Cortex of kidney (tissue), 1 donor: ENCODE measurements at places on chromosomes 7 and 10.

- no peak for DNase-seq
Observed at GRCh38 chr7:24800667-24801066, 43.4 kb upstream of the GSDME start.

DNA sequence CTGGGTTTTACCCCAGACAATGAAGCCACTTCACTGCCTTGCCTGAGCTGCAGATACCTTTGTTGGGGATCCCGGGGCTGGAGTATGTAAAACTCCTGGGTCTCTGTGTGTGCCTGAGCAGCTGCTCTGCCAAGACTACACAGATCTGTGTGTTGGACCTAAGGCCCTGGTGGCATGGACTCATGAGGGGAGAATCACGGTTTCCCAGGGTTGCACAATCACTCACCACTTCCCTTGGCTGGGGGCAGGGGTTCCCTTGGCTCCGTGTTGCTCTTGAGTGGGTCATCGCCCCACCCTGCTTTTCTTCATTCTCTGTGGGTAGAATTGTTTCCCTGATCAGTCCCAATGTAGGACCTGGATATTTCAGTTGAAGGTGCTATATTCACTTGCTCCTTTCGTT lies 13.9 kb upstream of the TBATA start:
- no peak for DNase-seq

- DNase-seq: no peak
Observed at GRCh38 chr7:43782768-43783555, 24.5 kb downstream of the BLVRA start.

- no peak for DNase-seq
Observed at GRCh38 chr10:6711881-6712280, 131.8 kb upstream of the PRKCQ start.

GRCh38 chr10:27373566-27374160 lies 130.4 kb upstream of the RAB18 start:
- DNase-seq: no peak

DNA sequence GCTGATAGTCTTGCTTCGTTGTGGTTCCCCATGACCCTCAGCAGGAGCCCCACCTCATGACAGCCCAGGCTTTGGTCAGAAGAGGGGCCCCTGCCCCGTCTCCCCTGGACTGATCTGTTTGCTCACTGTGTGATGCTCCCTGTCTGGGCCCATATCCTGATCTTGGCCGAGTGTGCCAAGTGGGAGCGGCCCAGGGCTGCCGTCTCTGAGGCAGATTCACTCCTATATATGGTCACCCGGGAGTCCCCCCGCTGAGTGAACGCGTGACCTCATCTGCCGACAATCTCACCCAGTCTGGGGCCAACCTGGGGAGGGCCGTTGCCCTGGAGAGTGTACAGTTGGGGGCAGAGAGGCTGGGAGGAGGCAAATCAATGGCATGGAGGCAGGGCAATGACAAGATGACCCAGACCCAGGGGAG lies 34.5 kb downstream of the PPIF start:
- DNase-seq: no peak

DNA sequence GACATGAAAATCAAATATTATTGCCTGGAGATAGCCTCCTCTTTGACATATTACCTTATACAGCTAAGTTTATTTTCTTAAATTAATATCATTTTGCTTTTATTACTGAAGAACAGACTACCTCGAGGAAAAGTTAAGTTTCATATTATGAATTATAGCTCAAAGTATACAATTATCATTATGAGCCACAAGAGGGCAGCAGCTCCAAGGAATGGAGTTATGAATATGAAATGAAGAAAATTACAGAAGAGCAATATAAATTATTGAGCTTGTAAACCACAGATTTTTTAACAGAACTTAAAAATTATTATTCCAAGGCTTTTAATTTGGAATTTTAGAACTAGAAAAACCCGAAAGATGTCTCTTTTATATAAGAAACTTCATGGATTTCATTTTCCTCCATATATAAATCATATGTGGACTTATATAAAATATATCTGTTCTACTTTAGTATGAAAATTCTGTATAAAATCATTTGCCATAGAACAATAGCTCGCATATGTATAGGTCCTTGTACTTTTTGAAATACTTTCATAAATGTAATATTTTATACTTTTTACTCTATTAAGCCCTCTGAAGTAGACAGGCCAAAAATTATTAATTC lies 40.1 kb downstream of the IQUB start:
- DNase-seq: no peak

DNA sequence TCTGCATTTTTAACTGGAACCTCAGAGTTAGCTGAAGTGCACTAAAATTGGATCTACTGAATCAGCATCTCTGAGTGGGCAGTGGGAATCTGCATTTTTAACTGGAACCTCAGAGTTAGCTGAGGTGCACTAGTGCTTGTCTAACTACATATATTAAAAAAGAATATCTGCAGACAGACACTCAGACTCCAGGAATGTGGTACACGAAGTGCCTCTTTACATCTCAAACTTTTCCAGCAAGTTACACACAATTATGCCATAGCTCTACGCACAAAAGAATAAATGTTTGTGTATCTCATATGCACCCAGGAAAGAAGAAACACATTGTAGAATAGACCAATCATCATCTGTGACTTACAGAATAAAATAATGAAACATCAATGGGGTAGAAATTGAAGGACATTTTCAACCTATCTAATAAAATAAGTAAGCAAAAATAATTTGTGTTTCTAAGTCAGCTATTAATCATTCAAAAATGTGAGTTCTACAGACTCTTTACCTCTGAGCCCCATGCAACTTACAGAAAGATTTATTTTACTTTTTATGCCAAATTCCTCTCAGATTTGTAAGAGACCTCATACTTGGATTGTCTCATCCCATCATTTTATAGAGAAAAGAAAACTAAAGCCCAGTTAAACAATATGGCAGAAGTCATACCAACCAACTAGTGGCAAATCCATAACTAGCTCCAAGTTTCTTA lies 28.3 kb downstream of the PPP1R3A start:
- DNase-seq: no peak

DNA sequence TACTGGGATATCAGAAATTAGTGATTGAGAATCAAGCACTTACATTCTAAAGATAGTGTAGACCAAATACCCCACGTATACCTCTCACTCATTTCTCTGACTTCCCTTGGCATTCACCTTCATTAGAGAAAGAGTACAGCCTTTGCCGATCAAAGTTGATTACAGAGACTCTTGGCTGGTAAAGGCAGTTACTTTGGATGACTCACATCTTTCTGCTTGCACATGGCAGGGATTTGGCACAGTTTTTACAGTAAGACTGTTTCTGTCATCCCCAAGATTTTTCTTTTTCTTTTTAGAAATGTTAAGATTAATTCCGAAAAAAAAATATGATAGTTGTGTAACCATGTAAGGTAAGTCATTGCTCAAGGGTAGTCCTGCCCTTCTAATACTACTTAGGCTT lies 143.0 kb downstream of the TSPAN12 start:
- no peak for DNase-seq

GRCh38 chr10:61390851-61391250 lies 62.3 kb downstream of the TMEM26 start:
- DNase-seq: no peak

GRCh38 chr7:41825927-41826480 lies 123.1 kb upstream of the INHBA start:
- DNase-seq: no peak

DNA sequence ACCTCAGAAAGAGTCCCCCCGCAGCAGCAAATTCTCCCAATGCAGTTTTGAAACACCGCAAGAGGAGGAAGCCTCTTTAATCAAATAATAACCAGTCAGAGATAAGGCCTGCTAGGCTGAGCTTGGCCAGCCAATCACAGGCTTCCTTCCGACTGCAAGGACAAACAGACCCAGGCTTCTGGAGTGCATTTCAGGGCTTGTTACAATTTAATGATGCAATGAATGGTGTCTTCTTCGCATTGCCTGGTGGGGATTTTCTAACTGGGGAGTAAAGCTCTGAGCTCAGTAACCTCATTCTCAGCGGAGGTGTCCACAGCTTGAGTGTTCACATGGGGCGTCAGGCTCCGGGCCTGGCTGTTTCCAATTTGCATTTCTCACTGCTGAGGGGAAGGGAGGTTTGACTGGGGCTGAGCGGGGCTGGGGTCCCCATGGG lies 31.8 kb upstream of the GPAM start:
- DNase-seq: no peak

DNA sequence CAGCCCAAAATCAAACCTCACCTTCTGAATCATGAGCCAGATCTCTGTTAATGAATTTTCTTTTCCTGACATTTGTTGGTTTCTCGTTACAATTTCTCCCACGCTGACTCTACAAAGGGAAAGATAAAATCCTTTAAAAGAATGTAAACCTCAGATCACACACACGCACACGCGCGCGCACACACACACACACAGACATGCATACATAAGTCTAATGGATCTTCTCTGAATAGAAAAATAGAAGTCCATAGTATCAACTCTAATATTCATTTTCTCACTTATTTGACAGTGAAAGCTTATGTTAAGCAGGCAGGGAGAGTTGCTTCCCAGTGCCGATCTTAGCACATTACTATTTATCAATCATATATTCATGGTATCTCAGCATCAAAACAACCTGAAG lies 1.4 kb downstream of the ETV1 start:
- DNase-seq: no peak

GRCh38 chr10:26566525-26567350 lies 128.6 kb downstream of the APBB1IP start:
- no peak for DNase-seq

DNA sequence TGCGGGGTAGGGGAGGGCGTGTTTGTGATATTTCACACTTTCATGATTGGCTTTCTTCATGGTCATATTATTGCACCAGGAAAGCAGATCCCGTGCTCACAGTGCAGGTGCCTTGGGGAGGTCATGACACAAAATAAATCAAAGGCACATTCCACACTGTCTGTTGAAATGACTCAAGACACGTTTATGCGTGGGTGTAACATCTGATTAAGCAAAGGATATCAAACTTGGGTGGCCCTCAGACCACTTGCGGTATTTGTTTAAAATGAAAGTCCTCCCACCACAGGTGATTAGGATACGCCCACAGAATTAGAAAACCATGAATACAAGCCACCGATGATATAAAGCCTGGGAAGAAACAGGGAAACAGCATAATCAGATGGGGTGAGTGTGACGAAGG lies 51.1 kb downstream of the SVIL start:
- DNase-seq: no peak

GRCh38 chr7:74598558-74598957 lies 59.0 kb upstream of the GTF2I start:
- no peak for DNase-seq

GRCh38 chr7:28490831-28491230 lies 78.5 kb downstream of the CREB5 start:
- no peak for DNase-seq

DNA sequence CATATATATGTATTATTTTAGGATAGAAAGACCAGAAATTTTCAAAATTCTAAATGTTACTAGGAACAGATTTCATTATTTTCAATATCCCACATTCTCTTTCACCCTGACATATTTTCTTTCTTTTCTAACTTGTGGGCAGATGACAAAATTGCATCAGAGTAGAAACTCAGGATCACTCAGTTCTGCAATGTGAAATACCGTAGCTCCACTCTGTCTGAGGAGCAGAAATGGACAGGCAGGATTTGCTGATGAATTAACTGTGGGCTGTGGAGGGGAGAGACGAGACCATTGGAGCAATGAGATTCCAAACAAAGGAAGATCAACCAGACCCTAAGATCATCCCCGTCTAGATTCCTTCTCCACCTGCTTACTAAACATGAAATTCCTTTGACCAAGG lies 37.0 kb upstream of the SVOPL start:
- no peak for DNase-seq

DNA sequence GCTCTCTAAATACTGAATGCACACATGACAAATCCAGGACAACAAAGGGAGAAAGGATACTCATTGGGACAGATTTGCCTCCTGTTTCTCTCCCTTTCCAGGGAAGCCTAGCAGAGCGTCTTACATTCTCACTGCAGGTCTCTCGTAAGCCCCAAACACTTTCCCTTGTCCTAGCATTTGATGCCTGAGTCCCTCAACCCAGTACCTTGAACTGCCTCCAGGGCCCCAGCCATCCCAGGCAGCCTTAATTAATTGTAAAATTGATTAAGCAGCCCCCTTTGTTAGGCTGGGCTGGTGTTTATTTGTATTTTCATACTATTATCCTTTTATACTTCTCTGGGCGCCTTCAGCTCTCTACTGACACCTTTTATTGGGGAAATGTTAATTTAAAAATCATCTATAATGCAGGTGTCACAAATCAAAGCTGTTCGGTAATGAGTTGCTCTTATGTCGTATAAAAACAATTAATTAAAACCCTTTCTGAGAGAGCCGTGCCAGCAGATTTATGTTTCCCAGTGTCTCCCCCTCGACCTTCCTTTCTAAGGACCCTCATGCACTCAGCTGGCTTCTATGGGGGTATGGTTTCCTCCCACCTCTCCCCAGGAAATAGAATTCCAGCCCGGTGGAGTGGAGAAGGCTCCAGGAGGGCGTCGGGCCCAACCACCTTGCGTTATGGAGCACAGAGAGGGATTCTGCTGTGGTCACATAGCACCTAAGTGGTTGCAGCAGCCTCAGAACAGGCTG lies 243.8 kb downstream of the RPS24 start:
- no peak for DNase-seq

DNA sequence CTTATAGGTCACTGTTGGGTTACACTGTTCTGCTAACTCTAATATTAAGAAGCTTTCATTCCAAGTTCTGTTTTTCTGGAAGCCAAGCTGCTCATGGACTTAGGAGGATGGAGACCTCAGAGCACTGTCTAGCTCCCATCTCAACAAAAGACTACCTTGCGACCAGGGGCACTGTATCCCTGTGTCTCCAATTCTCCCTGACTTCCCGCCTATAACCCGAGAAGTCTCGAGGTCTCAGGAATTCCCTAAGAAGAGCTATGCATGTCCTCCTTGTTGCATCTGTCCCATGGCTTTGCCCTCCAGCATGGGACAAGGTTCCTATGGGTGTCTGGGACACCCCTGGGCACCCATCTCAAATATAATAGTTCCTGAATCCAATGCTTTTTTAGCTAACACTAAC lies 31.2 kb downstream of the BTBD16 start:
- no peak for DNase-seq

- no peak for DNase-seq
Observed at GRCh38 chr7:94344826-94345225, 49.9 kb upstream of the COL1A2 start.

DNA sequence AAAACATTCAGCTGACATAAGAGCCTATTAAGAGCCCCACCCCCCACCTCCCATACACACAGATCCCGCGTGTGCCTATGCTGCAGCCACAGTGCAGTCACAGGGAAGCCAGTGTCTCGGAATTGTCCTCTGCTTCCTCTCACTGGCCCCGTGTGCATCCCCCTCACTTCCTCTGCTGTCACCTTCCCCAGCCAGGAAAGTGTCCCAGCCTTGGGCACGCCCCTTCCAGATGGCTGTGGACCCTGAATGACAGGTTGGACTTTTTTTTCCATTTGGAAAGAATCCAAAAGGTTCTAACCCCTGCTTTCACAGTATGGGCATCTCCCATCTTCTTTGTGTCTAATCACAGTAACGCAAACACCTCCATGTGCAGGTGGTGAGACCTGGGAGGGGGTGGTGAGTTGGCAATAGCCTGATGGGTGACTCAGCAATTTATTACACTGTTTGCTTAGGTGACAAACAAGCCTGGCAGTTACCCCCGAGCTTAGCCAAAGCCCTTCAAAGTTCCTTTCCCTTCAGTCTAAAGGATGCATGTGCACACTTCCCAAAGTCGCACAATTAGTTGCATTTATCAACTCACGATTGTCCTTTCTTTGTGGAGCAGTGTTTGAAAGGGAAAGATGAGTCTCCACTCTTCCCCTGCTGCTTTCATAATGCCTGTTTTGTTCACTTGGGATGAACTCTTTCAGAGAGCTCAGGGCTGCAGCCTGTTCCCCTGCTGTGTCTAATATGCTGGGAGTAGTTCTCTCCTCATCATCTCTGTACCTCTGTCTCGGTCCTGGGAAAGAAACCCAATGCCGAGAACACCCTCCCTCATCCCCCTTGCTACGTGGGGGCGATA lies 67.5 kb upstream of the EFCAB10 start:
- DNase-seq: no peak
